Diencephalon (tissue), 1 donor: ENCODE measurements at places on chromosomes 5 and 9. TPM values are rescaled to one million over a fixed set of nuclear protein-coding genes. Genes with fewer than 3 reads are reported as not detected.

The SV2C gene
- 34.4 TPM for total RNA-seq

The FBXL7 gene
- total RNA-seq = 2.8 TPM

The PCDHGA7 gene
- 7.6 TPM for total RNA-seq

The ELOVL7 gene
- total RNA-seq = 6.9 TPM

The ABLIM3 gene
- total RNA-seq = 53.1 TPM

The TIMD4 gene
- 0.23 TPM for total RNA-seq

The GADD45G gene
- 8.8 TPM for total RNA-seq

The CDKN2B gene
- 0.92 TPM for total RNA-seq

The SLC34A3 gene
- not detected for total RNA-seq

The RNF224 gene
- total RNA-seq = not detected

The NTRK2 gene
- 272 TPM for total RNA-seq

The SPATA31A3 gene
- not detected for total RNA-seq

The CTXN3 gene
- 8.5 TPM for total RNA-seq

The TLX3 gene
- not detected for total RNA-seq

The SETX gene
- 79.4 TPM for total RNA-seq

The FAM200C gene
- total RNA-seq = 28.6 TPM

The ANKRD55 gene
- total RNA-seq = 7.4 TPM
